Brain (organoid and tissue), 16 donors: ENCODE measurements at places on chromosomes 3 and 15. TPM values are rescaled to one million over a fixed set of nuclear protein-coding genes. Genes with fewer than 3 reads are reported as not detected.

AMT gene
- 2.7 TPM for polyA plus RNA-seq

GOLGA8M gene
- not detected for polyA plus RNA-seq

SH2D7 gene
- polyA plus RNA-seq = not detected

POPDC2 gene
- polyA plus RNA-seq = 1.6 TPM

EIF4G1 gene
- 183 TPM for polyA plus RNA-seq
